T follicular helper cell (primary cell): ENCODE measurements at places on chromosomes 13 and 19.

DNA sequence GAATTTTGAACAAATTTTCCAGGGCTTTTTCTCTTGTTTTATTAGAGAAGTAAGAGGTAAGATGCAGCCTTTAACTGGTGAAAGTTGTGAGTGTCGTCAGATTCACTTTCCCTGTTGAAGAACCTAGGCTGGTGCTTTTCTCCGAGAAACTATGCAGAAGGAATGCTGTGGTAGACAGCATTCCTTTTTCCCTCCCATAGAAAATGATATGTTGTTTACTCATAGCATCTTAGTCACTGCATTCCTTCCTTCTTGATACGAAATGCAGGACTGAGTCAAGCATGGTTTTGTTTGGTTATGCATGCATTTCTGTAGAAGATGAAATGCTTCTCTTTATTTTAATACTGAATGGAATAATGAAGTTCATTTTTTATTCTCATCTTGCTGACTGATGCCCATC lies 3.4 kb downstream of the ITGBL1 start:
- DNase-seq: no peak

DNA sequence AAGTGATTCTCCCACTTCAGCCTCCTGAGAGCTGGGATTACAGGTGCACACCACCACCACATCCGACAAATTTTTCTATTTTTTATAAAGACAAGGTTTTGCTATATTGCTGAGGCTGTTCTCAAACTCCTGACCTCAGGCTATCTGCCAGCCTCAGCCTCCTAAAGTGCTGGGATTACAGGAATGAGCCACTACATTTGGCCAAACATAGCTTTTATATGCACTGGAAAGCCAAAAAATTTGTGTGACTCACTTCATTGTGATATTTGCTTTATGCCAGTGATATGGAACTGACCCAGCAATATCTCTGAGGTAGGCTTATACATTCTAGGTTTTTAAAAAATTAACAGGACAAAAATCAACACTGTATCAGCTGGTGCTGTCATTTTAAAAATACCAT lies 26.8 kb upstream of the ACOD1 start:
- no peak for DNase-seq

GRCh38 chr19:51078731-51079130 lies 4.0 kb downstream of the KLK14 start:
- no peak for DNase-seq

- DNase-seq: no peak
Observed at GRCh38 chr19:55145232-55145631, 3.8 kb downstream of the TNNT1 start.

DNA sequence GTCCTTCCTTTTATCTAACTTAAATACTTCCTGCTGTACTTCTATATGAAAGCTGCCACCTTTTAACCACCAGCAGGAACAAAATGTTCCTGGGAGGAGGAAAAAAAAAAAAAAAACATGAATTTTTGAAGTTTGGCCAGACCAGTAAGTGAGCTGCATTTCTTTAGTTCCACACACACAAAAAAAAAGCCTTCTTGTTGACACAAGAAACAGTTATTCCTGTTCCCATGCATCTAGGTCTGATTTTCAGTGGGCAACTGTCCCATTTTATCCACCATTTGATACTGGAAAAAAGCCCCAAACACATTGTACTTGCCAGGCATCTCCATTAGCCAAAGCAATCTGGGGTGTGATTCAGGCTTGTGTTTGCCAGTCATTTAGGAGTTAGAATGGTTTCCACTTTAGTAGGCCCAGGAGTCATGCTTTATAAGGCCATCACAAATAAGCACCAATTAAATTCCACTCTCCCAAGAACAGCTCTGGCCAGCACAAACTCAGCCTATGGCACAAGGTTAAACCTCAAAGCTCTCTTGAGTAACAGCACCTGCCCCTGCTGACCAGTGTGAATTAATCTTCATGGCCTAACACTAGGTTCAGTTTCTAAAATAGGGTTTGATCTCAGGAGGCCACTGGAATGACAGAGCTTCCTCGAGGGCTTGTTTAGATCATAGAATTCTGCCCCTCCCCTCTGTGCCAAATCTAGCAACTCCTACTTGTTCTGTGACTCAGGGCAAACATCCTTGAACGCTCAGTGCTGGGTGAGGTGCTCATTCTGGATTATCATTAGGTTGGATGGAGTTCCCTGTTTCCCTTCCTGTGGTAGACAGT lies 67.1 kb downstream of the NUFIP1 start:
- DNase-seq: no peak

DNA sequence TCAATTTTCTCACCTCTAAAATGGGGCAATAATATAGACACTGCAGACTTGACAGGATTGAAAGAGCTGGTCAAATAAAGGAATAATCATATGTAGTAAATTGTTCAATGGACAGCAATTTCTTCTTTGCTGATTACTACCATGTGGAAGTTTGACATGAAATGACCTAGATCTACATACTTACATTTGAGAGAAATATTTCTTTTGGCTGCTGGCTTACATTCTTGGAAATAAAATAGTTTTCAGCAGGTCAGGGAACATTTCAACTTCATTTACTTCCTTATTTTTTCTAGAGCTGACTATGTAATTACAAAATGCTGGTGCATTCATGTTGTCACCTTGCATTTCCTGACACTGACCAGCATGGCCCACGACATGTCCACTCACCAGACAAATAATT lies 294.6 kb upstream of the MIR17HG start:
- DNase-seq: no peak

DNA sequence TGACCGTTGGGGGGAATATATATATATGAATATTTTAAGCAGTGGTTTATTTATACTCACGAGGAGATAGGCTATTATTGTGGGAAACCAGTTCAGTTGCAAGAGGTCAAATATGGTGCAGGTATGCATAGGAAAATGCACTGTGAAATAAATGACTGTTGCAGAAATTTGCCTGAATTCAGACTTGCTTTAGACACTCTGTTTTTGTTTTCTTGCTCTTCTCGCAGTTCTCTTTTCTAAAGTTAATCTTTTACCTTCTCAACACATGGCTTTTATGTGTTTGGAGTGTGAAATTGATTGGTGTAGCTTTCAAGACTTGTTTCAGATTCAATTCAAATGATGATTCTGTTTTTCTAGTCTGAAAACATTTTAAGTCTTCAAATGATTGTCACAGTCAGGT lies 109.7 kb downstream of the LRCH1 start:
- DNase-seq: no peak

DNA sequence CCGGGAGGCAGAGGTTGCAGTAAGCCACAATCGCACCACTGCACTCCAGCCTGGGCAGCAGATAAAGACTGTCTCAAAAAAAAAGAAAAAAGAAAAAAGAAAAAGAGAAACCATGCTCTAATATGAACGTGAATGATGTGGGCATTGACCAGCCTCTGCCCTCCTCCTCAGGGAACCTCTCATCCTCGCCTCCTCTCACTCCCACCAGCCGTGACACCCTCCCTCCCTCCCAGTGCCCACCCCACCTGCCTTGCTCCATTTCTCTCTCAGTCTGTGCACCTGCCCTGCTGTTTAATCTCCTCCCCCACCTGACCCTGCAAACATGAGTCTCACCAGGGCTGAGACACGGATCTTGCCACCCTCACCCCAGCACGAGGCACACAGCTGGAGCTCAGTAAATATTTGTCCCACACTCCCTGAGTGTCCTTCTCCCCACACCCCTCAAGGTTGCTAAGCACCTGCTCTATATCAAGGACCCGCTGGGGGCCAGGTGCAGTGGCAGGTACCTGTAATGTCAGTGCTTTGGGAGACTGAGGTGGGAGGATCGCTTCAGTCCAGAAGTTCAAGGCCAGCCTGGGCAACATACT lies 7.5 kb upstream of the BCAT2 start:
- DNase-seq: no peak

GRCh38 chr13:101552286-101552685 lies 99.8 kb downstream of the ITGBL1 start:
- DNase-seq: no peak

DNA sequence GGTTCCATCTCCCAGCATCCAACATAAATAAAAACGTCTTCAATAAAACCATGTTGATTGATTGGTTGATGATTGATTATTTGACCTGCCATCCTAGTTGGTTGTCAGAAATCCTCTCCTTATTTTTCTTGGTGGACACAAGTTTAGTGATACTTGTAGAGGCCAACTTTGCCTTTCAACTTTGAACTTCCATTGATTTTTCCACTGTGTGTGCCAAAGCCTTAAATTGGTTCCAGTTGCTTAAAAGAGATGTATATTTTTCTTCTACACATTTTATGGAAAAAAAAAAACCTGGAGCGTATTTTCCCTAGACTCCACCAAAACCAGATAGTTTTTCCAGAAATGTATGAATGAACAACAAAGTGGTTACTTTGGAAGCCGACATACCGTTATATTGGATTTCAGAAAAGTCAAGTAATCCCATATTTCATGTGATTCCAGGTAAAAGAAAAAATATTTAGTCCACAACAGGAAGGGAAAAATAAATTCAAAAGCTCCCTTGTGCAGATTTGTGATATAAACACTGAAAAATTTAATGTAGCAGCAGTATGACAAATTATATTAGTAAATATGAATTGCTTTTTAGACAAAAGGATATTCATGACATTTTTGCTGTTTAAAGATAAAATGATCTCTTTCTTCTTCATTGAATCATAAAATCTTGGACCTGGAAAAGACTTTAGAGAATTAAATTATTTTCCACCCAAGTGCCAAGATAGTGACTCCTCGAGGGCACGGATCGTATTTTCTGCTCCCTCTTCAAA lies 85.2 kb downstream of the MBNL2 start:
- DNase-seq: no peak

DNA sequence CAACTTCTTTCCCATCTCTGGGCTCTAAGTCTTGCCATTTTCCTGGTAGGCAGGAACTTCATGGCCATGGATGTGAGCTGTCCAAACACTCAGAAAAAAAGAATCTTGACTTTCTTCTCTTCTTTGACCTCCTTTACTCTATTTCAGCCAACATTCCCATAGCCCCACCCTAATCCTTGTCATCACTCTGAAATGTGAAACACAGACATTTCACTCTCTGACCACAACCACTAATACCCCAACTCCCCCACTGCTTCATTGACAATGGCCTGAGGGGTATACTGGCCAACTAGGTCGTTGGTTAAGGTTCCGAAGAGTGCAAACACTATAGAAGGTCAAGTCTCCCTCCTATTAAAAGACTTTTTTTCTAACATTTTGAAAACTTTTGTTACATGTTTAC lies 4.7 kb upstream of the CYP2A13 start:
- DNase-seq: no peak

DNA sequence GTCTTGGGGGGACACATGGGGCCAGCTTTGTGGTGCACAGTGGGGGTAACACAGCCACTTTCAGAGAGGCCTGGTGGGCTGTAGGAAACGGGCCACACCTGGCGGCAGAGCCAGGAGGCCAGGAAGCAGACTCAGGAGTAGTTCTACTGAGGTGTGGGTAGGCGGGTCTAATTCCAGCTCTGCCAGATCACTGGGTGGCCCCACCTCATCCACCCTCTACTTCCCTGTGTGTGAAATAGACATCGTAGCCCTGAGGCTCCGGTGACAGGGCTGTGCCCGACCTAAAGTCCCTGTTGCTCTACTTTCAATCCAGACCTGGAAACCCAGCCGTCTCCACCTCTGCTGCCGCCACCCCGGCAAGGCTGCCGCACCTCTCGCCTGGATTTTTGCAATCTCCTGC lies 4.0 kb downstream of the NKPD1 start:
- no peak for DNase-seq

DNA sequence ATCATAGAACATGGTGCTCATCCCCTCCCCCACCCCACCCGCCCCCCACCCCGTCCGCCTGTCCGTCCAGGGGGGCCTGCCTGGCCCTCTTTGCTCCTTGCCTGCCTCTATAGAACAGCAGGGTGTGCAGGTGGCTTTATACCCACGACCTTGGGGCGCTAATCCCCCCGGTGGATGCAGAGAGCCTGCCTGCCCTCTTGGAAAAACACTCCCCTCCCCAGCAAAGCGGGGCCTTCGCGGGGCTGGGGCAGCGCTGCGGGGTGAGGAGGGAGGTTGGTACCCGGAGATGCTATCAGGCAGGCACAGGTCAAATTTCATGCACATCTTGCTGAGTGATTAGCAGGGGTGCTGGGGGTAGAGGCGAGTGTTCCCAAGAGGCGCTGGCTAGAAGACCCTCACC lies 21.9 kb downstream of the RFX1 start:
- no peak for DNase-seq

DNA sequence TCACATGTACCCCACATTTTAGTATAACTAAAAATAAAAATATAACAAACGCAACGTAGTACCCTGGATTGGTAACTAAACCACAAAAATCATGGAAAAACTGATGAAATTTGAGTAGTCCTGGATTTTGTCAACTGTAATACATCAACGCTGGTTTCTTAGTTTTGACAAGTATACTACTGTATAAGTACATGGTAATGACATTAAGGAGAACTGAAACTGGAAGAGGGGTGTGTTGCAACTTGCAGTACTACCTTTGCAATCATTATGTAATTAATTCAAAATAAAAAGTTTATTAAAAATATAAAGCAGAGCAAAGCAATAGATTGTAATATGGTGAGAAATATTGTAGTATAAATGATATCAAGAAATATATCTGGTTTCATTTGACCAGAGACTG lies 1158.0 kb upstream of the SPRY2 start:
- DNase-seq: no peak

DNA sequence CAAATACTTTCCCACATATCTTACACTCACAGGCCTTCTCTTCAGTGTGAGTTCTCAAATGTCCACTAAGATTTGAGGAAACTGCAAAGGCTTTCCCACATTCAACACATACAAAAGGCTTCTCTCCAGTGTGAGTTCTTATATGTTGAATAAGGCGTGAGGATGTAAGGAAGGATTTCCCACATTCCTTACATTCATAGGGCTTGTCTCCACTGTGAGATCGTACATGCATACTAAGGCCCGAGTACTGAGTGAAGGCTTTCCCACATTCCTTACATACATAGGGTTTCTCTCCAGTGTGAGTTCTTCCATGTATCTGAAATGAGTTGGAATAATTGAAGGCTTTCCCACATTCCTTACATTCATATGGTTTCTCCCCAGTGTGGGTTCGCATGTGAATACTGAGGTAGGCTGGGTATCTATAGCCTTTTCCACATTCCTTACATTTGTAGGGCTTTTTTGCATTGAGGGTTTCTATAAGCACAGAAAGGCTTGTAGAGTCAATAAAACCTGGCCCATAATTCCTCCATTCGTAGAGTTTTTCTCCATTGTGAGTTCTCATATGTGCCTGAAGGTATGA lies 9.6 kb downstream of the ZNF426 start:
- DNase-seq: no peak

DNA sequence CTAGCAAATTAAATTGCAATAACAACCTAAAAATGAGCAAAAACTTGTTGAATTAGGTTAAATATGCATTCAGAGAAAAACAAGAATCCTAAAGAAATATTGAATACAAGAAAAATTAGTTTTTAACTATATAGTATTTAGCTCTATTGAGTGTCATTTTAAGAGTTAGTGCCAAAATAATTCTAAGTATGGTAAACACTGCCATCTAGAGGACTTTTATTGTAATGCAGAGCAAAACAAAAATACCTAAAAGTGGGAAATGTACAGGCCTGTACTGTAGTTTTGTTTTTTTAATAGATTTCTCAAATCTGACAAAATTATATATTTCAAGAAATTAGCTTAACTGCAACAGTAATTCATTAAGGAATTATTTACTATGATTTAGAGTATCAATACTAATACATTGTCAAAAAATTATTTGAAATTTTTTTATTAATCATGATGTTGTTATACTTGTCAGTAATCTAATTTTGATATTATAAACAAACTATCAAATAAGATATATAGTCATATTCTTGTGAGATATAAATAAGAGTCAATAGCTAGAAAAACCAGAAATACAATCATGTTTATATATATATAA lies 8.2 kb upstream of the PCDH9 start:
- no peak for DNase-seq

GRCh38 chr19:31316201-31316951 lies 32.9 kb downstream of the TSHZ3 start:
- no peak for DNase-seq
